ENCODE measurements at places on chromosomes 11 and 22.

- DNase-seq = no peak
These were observed 38.8 kb downstream of the PRDM11 start for GRCh38 chr11:45185228-45185729.

GRCh38 chr11:12187399-12187798 is 77.0 kb downstream of the MICAL2 start:
- DNase-seq = no peak

- DNase-seq = no peak
These were observed 20.2 kb upstream of the PRDM10 start for GRCh38 chr11:130022799-130023198.

DNA sequence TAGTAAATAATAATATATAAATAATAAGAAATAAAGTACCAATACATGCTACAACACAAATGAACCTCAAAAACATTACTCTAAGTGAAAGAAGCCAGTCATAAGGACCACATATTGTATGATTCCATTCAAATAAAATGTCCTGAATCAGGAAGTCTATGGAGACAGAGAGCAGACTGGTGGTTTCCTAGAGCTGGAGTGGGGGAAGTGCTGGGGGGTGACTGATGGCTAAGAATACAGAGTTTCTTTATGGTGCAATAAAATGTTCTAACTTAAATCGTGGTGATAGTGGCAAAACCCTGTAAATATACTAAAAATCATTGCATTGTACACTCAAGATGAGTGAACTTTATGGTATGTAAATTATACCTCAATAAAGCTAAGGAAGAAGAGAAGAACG is 376.5 kb downstream of the BUD13 start:
- DNase-seq = no peak

DNA sequence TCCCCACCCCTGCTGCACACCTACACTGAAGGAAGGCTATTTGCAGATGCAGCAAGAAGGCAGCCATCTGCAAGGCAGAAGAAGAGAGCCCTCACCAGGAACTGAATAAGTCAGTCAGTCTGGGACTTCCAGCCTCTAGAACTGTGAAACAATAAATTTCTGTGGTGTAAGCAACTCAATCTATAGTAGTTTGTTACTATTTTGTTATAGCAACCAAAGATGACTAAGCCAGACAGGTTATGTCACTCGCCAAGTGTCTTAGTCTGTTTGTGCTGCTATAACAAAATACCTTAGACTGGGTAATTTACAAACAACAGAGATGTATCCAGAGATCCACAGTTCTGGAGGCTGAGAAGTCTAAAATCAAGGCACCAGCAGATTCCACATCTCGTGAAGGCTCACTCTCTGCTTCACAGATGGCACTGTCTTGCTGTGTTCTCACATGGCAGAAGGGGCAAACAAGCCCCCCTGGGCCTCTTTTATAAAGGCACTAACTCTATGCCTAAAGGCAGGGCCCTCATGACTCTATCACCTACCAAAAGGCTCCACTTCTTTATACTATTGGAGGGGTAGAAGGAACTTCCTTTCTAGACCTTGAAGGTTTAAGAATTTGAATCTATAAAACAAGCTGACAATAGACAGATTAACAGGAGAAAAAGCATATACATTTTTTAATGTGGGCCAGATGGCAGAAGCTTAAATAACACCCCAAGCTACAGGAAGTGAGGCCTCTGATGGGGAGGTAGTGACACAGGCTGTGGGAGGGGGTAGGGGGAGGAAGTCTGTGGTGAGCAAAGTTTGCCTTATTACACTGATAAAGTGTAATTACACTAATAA is 12.3 kb downstream of the APOL6 start:
- DNase-seq = no peak

GRCh38 chr11:65429068-65429681 is 6.6 kb downstream of the NEAT1 start:
- no peak for DNase-seq

DNA sequence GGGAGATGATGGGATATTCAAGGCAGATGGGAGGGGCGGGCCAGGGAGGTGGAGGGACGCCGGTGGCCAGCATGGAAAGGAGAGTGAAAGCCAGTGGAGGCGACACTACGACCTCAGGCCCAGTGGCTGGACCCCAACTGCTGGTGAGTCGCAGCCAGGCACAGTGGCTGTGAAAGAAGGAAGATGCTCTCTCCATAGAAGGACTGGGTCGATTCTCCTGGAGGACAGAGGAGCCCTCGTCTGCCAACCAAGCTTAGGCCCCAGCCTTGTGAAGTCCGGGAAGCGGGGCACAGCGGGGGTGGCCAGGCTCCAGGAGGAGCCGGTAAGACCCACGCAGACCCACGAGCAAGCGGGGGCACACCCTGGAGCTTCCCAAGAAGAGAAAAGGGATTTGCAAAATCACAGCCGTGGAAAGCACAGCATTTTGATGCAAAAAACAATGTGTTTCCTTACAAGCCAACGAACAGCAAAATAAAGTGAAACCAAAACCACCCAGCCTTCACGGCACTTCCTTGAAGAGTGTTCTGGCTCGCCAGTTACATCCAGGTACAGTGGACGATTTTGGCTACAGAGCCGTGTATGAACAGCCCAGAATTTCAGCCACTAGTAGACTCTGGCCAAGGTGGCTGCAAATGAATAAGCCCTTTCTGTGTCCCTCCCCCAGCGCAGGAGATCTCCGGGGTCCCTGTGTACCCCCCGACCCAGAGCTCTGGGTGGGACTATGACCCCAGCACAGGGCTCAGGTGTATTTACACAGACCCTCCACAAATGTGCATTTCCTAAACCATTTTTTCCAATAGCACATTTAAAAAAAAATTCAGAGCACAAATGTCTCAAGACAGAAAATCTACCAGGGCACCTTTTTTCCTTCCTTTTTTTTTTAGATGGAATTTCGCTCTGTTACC is 96.9 kb downstream of the TRMU start:
- DNase-seq = no peak

GRCh38 chr11:134250246-134250645 is 2.9 kb downstream of the THYN1 start:
- DNase-seq = no peak

GRCh38 chr11:66316849-66317251 is at the start of gene CD248:
Gene CD248, minus strand, starts transcription at chr11:66317044. Its CDS starts 17 bp downstream, at chr11:66317027.
- DNase-seq = no peak

DNA sequence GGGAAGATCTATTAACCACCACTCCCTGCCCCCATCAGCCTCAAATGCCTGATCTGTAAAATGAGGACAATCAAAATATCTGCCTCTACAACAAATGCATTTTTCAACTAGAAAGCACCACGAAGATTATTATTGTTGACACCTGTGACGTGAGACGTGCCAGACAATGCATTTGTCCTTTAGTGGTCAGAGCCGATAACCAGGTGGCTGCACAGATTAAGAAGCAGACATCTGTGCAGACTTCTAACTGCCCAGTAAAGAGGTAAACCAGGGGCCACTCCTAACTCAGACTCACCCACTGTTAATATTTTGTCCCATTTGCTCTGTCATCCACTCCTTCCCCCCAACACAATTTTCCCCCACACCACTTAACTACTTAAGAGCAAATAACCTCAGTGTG is 11.7 kb downstream of the PLEKHA7 start:
- no peak for DNase-seq

- no peak for DNase-seq
These were observed 51.1 kb downstream of the USP35 start for GRCh38 chr11:78239781-78240180.

DNA sequence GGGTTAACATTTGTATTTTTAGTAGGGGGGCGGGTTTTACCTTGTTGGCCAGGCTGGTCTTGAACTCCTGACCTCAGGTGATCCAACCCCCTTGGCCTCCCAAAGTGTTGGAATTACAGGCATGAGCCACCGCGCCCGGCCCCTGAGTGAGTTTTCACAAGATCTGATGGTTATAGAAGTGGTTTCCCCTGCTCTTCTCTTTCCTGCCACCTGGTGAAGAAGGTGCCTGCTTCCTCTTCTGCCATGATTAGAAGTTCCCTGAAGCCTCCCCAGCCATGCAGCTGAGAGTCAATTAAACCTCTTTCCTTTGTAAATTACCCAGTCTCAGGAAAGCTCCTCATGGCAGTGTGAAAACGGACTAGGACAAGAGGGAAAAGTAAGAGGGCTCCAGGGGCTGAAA is 259.1 kb upstream of the PLET1 start:
- DNase-seq = no peak

DNA sequence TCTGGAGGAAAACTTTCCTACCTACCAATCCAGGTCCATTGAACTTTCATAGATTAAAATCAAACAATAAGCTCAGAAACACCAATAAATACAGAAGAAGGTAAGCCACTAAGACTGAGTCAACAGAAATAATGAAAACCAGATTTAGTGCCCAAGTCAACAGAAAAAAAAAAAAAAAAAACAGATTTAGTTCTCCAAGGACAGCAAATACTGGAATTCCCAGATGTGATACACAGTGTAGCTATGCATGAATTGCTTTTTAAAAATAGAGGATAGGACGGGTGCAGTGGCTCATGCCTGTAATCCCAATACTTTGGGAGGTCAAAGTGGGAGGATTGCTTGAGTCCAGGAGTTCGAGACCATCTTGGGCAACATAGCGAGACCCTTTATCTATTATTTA is 15.7 kb downstream of the DMC1 start:
- DNase-seq = no peak

- no peak for DNase-seq
These were observed 27.2 kb upstream of the KCNJ11 start for GRCh38 chr11:17415523-17416104.

DNA sequence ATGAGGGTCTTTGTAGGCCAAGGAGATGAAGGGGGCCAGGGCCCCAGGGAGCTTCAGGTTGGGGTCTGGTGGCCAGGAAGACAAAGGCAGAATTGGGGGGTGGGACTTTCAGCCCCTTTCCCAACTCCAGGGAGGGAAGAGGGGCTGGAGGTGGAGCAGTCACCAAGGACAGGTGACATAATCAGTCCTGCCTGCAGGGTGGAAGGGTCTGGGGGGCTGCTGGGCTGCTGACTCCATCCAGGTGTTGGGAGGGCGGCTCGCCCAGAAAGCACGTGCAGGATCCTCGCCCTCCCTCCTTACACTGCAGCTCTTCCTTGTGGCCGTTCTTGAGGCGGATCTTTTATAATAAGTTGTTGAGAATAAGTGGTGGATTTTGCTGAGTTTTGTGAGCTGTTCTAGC is 1491.1 kb downstream of the TBC1D22A start:
- DNase-seq = no peak

DNA sequence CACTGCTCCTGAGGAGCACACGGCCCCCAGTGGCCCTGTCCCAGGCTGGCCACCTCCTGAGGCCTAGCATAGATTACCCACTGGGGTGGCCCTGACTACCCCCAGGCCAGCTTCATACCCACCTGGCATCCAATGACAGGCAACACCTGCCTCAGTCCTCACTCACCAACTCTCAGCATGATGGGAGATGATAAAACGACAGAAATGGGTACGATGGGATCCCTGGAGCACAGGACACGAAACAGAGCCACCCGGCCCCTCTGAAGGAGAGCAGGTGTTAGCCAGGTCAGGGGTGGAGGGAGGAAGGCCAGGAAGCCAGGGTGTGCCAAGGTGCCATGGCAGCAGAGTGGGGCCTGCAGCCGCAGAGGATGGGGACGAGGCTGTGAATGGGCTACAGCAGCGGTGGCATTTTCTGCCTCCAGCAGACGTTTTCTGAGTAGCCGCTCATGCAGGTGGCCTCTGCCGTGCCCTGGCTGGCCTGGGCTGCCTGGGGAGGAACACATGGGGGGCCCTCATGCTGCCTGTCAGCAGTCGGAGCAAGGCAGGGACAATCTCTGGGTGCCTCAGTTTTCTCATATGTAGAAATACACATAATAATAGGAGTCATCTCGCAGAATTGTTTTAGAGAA is 50.2 kb upstream of the FGF3 start:
- DNase-seq = no peak

DNA sequence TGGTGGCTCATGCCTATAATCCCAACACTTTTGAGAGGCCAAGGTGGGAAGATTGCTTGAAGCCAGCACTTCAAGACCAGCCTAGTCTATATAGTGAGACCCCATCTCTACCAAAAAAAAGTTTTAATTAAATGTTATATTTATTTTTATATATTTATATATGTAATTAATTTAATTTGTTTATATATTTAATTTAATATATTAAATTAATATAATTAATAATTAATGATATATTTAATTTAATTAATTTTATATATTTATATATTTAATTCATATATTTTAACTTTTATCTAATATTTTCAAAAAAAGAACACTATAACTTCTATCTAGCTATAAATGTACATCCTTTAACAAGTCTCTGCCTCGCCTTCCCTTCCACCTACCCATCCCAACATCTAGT is 104.8 kb downstream of the PAX6 start:
- DNase-seq = no peak

DNA sequence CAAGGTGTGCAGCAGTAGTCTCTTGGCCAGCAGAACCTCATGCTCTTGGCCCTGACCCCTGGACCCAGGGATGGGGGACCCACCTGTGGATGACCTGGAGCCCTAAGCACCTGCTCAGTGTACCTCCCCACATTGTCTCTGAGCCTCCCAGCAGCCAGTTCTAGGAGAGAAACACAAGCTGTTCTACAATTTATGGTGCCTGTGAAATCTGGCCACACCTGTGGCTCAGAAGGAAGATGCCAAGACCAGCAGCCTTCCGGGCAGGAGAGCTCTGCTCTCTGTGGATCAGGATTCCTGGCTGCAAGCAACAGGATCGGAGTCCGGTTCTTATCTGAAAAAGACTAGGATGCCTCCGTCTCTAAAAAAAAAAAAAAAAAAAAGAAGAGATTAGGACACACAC is 103.6 kb upstream of the ANO1 start:
- no peak for DNase-seq
